ENCODE measurements at places on chromosomes 5 and 9.

GRCh38 chr9:117018966-117019617, 332.0 kb downstream of the TRIM32 start:
- DNase-seq = no peak

DNA sequence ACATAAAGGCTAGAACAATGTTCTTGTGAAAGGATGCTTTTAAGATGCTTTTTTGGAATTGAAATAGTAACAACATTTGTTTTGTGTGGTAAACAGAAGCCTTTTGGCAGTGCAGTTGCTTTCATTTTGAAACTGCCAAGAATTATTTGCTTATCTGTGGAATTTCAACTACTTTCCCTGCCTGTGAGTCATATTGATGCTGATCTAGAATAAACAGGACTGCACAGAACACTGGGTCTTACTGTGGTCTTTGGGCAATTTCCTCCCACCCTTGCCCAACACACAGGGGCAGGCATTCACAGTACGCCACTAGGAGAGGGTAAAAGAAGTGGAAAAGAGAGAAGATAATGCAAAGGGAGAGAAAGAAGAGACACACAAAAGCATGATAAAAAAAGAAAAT, 483.7 kb downstream of the ELAVL2 start:
- no peak for DNase-seq

GRCh38 chr5:72498284-72498683, 8.9 kb downstream of the ZNF366 start:
- no peak for DNase-seq

DNA sequence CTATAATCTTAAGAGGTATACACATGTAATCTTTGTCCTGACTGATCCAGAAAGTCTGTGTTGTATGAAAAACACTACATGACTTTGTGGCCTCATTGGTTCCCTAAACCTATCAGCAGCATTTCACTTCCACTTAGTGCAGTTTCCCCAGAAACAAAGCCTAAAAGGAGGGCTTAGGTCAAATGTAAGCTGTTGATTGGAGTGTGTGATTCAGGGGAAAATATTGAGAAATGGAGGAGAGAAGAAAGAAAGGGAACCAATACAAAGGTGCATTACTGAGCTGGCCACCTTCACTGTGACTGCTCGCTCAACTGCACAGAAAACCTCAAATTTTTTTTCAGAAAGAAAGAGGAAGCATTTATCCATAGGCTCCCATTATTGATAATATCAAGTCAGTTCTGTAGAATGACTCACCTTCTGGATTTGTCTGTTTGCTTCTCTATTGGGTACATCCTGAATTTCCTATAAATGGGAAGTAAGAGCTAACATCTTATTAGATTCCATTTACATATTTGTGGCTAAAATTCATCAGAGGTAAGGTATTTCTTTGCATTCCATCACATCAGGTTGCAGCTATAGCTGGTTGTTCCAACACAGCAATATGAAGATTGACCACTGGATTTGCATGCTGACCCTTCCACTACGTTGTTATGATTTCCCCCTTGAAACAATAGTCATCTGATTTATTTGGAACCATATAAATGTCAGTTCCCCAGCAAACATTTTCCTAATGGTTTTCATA, 10.3 kb upstream of the FST start:
- no peak for DNase-seq

DNA sequence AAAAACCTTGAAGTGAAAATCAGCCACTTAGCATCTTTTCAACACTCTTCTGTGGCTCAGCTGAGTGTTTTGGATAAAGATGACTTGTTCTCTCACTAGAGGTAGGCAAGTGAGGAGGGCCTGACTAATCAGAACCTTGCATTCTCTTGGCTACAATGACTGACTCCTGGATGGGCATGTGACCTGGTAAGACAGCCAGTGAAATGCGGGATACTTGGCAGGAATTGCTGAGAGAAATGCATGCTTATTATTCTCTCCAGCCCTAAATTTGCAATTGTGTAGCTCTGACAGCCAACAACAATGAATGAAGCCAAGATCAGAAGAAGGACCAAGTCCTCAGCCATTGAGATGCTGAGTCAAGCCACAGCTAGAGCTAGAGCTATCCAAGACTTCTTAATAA, 490.5 kb upstream of the ZNF608 start:
- no peak for DNase-seq

DNA sequence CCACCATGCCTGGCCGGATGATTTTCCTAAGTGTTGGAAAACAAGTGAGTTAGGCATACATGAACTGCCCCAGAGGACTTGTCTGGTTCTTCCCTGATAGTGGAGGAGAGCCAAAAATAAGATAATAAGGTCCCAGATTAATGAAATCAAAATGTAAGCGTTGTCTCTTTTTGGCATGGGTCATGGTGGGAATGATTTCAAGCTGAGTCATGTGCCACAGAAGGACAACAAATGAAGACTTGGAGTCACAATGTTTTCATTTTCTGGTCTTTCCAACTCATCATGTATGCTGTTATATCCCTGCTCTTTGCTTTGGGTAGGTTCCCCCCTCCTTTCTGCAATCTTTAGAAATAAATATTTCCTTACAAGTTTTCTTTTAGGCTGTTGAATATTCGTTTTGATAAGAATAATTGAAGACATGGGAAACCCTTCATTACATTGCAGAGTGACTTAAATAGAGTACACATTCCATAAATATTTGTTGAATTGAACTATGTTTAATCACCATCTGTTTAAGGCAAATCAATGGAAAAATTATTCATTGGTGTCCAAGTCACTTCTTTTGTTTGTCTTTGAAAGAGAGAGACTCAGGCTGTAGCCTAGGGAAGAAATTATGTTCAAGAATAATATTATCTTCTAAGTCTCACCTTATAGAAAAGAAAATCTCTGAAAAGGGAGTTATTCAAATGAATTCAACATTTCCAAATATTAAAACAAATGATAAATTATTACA, 196.3 kb downstream of the CSNK1G3 start:
- no peak for DNase-seq

DNA sequence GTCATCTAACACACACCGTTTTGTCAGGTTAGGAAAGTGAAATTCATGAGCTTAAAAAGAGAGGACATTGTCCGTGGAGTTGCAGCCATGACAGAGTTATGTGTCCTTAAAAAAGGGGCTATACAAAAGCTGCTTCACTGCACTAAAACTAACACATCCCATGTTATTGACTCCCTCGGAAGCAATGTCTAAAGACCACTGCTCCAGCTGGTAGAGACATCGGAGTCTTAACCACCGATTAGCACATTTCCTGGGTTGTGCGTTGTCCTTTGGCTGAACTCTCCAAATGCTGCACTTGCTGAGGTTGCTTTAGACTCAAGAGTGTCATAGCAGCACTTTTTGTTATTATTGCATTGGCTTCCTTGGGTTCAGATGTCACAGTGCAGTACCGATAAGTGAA, 128.3 kb upstream of the C9orf72 start:
- DNase-seq = no peak

DNA sequence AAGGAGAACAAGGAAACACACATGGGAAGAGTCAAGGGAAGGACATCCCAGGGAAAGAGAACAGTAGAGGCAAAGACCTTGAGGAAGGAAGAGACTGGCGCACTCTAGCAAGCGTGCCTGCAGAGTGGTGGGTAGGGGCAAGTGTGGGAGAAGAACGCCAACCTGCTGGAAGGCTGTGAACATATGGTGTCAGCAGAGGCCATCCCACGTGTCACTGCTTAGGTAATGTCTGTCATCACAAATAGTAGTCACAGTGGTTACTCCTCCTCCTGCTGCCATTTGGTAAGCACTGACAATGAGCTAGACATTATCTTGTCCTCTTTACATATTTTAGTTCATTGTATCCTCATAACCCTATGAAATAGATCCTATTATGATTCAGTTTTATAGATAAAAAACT, 206.4 kb upstream of the TRIM32 start:
- DNase-seq = no peak

- no peak for DNase-seq
Measured at GRCh38 chr9:95852059-95853032, 23.1 kb upstream of the ERCC6L2 start.

DNA sequence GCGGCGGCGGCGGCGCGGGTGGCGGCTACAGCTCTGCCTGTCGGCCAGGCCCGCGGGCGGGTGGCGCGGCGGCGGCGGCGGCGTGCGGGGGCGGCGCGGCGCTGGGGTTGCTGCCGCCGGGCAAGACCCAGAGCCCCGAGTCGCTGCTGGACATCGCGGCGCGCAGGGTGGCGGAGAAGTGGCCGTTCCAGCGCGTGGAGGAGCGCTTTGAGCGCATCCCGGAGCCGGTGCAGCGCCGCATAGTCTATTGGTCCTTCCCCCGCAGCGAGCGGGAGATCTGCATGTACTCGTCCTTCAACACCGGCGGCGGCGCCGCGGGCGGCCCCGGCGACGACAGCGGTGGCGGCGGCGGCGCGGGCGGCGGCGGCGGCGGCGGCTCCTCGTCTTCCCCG, 296 bp downstream of the ZSWIM6 start:
- DNase-seq = peak; percentile 45

- no peak for DNase-seq
Measured at GRCh38 chr5:168174376-168174775, 117.1 kb upstream of the WWC1 start.

- peak; percentile 93 for DNase-seq
Measured at GRCh38 chr9:133121198-133121914, at the start of gene RALGDS. Gene RALGDS, minus strand, starts transcription at chr9:133121240. Its CDS starts 86 bp downstream, at chr9:133121154.

- DNase-seq = peak; percentile 54
Measured at GRCh38 chr9:129235931-129236331, 57.9 kb upstream of the IER5L start.

DNA sequence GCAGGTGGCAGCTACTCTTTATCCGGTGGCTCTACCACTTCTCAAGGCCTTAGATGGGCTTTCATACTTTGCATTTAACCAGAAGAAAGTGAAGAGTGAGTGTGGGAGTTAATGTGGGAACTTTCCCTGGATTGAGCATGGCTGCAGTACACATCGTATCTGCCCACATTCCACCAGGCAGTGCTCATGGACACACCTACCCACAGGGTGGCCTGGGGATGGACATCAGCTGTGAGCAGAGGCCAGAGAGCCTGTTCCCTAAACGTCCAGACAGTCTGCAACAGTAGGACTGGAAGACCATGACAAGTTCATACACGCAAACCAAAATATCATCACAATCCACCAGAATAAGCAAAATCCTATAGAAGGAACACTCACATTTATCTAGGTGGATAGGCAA, 213.8 kb downstream of the IRX1 start:
- no peak for DNase-seq

DNA sequence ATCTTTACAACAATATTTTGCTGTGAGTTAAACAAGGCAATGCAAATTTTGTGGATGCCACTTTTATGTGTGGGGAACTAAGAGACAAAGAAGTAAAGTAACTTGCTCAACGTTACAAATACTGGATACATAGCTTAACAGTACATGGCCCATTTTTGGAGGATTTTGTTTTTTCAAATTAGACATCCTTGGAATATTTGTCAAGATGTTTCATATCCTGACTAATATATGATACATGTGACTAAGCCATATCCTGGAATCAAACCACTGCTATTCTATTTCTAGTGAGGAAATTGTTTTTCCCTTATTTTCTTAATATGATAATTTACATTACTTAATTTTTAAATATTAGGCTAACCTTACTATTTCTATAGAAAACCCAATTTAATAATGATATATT, 529.8 kb downstream of the DMRTA1 start:
- no peak for DNase-seq

DNA sequence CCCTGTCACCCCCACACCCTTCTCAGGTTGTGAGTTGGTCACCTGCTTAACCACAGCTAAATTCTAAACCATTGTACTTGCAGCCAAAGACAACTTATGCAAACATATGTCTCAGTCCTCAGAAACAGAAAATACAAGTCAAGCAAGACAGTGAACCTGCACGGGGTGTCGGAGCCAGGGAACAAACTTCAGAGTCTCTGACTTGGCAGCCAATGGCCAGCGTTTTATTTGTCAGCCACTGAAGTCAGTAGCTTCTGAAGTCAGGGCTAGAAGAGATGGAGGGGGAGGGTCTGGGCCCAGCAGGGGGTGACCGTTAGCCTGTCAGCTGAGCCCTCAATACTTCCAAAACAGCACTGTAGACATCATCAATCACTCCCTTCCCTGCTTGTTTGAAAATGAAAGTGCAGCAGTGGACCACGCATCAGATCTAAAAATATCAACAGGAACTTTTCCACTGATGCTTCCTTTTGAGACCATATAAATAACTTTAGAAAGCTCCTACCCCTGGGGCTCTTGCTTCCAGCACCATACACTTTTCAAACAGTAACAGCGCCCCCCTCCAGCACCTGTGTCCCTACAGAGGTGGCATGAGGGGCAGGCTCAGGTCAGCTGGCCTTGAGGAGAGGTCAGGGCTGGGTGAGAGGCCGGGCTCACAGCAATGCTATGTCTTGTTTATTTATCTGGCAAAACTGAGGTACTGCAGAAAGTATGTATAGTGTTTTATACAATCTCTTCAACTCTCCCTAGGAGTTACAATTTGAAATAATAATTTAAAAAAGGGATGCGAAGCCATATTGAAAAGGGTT, 142.5 kb downstream of the ACER2 start:
- DNase-seq = no peak

- no peak for DNase-seq
Measured at GRCh38 chr5:68268101-68268851, 52.7 kb downstream of the PIK3R1 start.

DNA sequence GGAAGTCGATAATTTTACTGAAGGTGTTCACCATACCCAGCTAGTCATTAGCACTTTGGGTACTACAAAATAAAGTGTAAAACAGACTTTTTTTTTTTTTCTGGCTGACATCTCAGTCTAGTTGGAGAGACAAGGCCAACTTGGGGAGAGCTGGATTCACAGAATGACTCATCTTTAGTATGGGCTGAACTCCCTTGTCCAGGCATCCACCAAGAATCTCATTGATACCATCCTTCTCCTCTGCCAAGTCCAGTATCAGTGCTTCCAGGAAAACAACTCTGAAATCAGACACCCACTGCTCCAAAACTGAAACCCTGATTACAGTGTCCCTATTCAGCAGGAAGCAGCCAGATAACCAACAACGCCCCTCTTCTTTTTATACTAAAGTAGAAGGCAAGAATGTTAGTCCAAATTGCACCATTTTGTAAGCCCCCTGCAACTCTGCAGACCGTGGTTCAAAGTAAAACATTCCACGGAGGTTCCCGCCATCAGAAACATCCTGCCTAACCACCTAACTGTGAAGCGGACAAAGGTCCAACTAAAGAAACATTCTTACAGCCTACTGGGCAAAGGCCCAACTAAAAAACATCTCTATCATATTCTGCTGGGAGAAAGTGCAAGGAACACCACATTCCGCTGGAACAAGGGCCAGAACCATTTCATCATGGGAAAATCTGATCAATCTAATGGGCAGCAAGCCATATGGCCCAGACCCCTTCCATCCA, 728.2 kb downstream of the BRINP1 start:
- DNase-seq = no peak

DNA sequence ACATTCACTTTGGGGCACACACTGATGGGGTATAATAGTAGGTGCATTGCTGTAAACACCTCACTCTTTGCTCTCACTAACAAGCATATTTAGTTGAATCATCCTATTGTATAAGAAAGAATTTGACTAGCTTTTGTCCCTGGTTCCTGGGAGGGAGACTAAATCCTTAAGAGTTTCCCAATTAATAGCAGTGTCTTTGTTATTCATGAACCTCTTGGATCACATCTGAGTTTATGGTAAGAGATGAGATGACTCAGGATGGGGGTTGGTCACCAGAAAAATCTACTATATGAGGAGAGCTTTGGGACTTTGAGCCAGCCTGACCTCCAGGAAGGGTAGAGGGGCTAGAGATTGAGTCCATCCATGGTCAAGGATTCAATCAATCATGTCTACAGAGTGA, 56.8 kb downstream of the PUM3 start:
- no peak for DNase-seq
